ENCODE measurements at places on chromosomes 7 and 10.
A peak's percentile ranks its signal among the peaks of the same experiment; 100 is the strongest.

GRCh38 chr10:121553511-121554264 is 44.6 kb downstream of the FGFR2 start:
- no peak for DNase-seq

- DNase-seq, result no peak
Measured at GRCh38 chr10:124417895-124418725, 613 bp downstream of the OAT start.

DNA sequence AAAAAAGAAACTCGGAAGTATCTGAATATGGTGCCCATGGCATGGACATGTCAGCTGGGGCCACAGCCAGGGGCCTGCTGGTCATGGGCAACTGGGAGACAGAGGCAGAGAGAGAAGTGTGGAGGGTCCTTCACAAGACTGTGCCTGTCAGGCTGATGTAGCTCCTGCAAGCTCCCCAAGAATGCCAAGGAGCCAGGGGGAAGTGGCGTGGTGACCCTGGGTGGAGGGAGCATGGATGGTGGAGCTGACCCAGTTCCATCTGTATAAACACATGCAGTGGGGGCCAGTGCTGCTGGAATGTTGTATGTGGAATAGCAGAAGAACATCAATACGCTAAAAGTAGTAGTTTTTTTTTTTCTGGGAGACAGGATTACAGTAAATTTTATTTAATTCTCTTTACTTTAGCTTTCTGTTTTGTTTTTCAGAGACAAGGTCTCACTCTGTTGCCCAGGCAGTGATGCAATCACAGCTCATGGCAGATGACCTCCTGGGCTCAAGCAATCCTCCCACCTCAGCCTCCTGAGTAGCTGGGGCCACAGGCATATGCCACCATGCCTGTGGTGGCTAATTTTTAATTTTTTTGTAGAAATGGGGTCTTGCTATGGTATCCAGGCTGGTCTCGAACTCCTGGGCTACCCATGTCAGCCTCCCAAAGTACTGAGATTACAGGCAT is 10.5 kb upstream of the ZMIZ2 start:
- DNase-seq, result no peak

DNA sequence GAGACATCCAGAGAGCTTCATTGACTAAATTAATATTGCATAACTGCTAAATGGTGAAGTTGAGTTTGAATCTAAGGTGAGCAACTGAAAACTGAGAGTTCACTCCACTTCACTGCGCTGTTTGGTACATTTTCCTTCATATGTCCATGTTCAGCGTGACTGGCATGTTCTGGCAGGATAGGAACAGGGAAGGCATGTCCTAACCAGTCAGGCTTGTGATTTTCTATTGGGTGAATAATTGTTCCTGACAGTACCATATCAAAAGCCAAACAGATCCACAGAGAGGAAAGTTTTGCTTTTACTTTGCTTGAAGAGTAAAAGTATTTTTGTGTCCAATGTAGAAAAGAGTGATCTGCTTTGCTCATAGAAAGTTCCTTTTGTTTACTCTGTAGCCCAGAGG is 53.2 kb downstream of the WDFY4 start:
- no peak for DNase-seq

DNA sequence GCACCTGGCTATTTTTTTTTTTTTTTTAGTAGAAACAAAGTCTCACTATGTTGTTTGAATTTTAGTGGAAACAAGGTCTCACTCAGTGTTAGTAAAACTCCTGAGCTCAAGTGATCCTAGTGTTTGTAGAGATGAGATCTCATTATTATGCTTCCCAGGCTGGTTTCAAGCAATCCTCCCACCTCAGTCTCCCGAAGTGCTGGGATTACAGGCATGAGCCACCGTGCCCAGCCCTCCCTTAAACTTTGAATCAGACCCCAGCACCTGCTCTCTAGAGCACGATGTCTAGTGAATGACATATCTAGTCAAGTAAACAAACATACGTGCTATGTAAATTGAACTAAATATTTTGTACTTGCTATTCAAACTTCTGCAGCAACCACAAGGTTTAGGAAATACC is 105.6 kb upstream of the MYO3A start:
- DNase-seq, result no peak

DNA sequence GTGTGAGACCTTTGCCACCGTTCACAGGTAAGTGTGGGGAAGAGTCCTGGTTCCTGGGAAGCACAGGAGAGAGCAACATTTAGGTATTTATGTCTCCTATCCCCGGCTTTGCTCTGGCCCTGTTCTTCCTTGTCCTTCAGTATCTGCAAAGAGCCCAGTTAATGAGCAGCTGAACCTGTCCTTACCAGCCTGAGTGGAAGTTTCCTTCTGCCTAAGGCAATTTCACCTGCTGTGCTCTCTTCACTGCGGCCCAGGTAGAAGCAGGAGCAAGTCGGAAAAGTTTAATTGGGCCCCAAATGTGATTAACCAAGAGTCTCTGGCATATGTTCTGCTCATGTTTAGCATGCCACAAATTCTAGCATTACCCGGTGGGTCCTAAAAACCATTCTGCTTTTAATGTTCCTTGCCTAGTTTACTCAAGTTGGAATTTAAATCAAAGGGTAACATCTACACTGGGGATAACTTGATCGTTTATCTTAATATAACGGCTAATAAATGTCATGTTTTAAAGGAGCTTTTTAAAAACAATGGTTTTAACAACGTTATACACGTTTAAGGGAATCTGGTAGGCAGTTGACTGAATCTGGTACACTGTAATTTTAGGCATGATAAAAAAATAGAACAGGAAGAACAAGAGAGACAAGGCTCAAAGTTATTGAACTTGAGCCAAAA is 817.1 kb downstream of the TYW1 start:
- no peak for DNase-seq

GRCh38 chr7:38105874-38106483 is 72.1 kb upstream of the STARD3NL start:
- DNase-seq, result peak; percentile 51

- no peak for DNase-seq
Measured at GRCh38 chr7:105703207-105703930, 122.1 kb upstream of the EFCAB10 start.

DNA sequence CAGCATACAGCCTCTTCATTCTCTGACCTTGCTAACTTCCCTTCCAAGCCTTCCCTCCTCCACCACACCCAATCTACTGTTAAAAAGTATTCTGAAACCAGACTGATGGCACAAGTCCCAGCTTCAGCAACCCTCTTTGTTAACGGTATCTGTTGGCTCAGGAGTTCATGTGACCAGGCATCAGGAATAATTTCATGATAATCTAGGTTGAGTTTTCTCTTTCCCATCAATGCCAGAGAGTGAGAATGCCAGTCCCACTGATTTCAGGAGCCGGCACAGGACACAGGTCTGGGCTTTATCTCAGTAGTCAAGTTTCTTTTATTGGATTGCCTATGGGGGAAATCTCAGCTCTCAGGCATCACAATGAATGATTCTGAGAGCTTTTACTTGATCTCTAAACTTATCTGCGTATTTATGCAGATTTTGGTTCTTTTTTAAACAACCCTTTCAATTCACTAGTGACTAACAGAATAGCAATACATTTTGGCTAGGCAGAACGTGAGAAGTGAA is 231.0 kb upstream of the LYZL1 start:
- DNase-seq, result no peak

DNA sequence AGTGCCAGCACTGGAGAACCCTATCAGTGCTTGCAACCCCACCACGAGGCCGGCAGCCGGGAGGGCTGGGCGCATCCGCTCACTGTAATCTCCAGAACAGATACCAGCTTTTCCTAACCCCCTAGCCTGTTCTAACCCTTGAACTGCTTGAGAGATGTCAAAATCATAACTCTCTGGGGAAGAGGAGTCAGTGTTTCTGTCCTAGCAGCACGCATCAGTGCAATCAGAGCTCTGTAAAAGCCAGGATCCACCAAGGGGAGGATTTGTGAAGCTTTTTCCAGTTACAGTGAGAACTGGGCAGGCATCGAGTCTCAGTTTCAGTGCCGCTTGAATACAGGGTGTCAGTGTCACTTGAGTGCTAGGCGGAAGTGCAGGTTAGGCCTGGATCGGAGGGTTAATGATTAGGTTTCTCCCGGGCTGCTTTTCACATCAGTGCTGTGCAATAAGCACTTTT is 104.5 kb upstream of the INSYN2A start:
- DNase-seq, result no peak

GRCh38 chr7:42238709-42239366 is 1.8 kb upstream of the GLI3 start:
- DNase-seq, result no peak

GRCh38 chr10:279655-280054 is 144.4 kb downstream of the ZMYND11 start:
- no peak for DNase-seq

GRCh38 chr10:113854013-113854760 is at the start of the genes DCLRE1A and NHLRC2:
TSS of gene DCLRE1A (minus strand) at chr10:113854082. CDS start at chr10:113853182, 900 bp downstream.
TSS of gene NHLRC2 (plus strand) at chr10:113854661. CDS start at chr10:113854873, 212 bp downstream.
- peak; percentile 12 for DNase-seq

- no peak for DNase-seq
Measured at GRCh38 chr10:14836208-14836607, 1.6 kb downstream of the CDNF start.

DNA sequence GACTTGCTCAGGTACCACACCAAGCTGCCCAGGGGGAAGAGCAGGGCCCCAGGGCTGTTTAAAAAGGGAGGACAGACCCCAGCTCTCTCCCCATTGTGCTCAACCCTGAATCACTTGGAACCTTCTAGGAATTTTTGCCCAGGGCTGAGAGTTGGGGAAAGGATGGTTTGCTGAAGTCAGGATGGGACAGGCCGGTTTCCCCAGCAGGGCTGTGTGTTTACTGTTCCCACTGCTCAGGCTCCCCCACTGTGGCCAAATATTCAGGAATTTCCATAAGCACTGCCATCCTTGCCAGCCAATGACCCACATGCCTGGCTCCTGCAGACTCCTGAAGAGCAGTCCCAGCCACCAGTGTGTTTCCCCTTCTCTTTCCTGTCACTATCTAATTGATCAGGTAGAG is 120.7 kb downstream of the WDFY4 start:
- DNase-seq, result no peak

DNA sequence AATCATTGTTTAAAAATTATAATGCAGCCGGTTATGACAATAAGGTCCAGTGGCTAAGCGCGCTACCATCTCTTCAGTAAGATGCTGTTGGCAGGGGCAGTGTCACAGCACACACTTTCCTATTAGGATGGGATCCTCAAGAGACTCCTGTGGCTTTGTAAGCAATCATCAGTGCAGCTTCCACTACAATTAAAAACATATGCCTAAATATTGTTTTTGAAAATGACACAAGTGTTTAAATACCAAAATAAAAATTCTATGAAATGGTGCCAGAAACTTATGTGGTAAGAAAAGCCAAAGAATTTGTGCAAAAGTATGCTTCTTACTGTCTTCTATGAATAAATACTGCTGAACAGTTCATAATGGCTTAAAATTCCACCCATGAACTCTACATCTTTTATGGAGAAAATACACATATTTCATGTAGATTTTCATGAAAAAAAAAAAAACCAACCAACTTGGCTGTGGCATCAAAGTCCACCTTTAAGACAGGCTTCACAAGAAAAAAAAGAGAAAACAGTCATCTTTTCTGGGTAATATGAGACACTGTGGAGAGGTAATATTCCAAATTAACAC is 132.8 kb downstream of the SEMA3C start:
- no peak for DNase-seq

DNA sequence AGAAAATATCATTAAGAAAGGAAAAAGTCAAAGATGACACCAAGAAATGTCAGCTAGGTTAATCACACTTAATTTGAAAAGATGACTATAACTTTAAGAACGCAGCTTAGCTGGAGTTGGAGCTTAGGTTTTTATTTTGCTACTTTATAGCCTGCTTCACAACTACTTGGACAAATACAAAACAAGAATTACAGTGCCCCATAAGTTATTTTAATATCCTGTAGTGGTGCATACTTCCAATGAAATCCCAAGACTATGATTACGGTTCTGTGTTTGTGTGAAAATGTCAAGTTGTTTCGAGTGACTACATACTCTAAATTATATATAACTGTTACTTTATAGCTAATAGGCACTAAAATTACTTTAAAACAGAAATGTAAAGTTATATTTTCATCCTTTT is 244.6 kb upstream of the MGMT start:
- no peak for DNase-seq

DNA sequence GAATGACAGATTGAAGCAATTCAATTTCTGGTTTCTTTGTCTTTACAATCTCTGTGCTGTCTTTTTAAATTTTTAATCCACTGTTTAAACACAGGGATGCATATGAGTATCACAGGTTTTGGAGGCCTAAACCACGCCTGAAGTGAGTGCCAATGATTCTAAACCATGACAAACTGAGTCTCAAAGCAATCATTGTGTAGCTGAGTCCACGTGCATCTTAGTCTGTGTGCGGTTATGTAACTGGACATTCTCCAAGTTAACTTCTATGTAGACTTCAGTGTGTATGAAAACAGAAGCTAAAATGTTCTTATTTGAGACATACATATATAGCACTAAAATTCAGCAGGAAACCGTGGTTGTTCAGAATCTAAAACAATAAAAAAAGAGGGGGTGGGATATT is 79.3 kb upstream of the ST8SIA6 start:
- DNase-seq, result no peak

DNA sequence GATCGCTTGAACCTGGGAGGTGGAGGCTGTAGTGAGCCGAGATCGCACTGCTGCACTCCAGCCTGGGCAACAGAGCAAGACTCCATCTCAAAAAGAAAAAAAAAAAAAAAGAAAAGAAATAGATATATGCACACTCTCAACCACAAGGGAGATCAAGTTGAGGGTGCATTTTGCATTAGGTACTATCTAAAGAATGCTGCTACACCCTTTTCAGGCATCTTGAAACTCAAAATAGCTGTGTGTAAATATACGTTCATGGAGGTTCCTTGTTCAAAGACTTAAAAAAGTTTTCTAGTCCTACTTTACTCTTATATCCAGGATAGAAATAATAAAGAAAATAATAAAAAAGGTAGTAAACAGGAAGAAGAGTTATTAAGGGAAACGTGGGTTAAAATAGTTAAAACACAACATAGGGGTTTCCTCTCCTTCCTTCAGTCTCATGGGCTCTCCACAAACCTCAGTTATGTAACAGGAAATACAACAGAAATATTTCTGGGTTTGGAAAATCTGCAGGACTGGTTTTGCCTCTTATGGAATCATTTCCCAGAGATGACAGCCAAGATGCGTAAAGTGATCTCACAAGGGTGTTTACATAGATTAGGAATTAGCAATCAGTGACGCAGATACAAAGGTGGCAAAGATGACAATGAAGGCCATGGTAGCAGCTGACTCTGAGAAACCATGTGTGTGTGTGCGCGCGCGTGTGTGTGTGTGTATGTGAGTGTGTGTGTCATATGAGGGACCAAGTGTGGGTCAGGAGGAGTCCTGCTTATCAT is 15.1 kb downstream of the STEAP4 start:
- DNase-seq, result no peak

DNA sequence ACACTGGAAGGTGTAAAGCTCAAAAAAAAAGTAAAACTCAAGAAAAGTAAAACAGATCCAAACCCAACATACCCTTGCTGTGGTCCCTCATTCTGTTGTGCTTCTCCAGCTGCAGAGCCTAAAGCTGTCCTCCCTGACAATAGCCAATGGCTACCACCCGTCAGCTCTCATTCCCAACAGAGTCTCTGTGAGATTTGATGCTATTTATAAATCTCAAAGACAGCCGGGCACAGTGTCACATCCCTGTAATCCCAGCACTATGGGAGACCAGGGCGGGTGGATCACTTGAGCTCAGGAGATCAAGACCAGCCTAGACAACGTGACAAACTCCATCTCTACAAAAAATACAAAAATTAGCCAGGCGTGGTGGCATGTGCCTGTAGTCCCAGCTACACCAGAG is 116.0 kb downstream of the KMT2E start:
- no peak for DNase-seq

- DNase-seq, result no peak
Measured at GRCh38 chr7:77797734-77798393, 370 bp downstream of the TMEM60 start.
